Activated T-cell treated with anti-CD3 and anti-CD28 coated beads for 1 hour (primary cell): ENCODE measurements at places on chromosomes 7 and 10.

GRCh38 chr10:96310321-96310669, 6.1 kb downstream of the DNTT start:
- no peak for DNase-seq

DNA sequence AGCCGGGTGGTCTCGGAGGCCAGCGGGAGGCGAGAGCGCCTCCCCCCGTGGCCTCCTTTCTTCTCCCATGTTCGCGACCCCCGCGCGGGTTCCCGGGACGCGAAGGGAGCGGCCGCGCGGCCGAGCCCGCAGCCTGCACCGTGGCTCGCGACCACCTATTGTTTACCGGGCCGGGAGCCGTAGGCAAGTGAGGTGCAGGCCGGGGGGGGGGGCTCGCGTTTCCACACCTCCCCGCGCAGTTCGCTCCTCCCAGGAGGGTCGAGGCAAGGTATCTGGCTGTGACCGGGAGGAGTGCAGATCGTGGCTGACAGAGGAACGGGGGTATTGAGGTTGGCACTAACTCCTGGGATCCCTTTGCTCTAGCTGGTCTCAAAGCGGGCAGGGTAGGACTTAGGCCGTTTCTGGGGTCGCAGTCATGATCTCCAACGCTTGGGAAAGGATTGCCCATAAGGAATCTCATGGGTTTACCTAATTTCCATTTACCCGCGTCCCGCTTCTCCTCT, 734 bp downstream of the PTPN12 start:
- no peak for DNase-seq

DNA sequence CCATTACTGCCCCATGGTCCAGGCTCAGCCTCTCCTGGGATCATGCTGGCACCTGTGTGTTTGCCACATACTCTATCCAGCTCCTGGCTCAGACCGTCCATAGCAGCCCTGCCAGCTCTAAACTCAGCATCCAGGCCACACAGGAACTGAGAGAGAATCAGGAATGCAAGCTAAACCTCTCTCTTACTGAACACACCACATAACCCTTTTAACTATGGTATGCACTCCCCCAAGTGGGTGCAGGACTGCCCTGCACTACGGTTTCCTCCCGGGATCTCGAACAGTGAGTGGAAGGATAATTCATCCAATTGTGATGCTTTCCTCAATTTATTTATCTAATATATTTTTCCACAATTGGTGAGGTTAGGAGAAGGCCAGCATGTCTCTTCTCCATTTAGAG, 17.1 kb upstream of the ZNF800 start:
- DNase-seq: no peak

DNA sequence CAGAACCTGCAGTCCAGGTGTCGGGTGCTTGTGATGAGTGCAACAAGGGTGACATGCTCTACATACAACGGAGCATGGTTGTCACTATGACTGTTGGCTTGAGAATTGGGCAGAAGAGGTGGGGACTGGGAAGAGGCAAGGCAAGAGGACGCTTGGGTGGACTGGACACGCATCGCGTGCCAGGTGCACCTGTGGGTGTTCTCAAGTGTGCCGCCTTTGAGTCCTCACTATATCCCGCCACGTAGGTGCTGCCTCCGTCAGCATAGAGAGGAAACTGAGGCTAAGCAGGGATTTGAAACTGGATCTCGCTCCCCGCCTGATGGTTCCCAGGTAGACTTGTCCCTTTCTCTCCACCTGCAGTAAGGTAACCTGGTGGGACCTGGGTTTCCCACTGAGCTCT, 27.2 kb downstream of the CDH23 start:
- DNase-seq: no peak

DNA sequence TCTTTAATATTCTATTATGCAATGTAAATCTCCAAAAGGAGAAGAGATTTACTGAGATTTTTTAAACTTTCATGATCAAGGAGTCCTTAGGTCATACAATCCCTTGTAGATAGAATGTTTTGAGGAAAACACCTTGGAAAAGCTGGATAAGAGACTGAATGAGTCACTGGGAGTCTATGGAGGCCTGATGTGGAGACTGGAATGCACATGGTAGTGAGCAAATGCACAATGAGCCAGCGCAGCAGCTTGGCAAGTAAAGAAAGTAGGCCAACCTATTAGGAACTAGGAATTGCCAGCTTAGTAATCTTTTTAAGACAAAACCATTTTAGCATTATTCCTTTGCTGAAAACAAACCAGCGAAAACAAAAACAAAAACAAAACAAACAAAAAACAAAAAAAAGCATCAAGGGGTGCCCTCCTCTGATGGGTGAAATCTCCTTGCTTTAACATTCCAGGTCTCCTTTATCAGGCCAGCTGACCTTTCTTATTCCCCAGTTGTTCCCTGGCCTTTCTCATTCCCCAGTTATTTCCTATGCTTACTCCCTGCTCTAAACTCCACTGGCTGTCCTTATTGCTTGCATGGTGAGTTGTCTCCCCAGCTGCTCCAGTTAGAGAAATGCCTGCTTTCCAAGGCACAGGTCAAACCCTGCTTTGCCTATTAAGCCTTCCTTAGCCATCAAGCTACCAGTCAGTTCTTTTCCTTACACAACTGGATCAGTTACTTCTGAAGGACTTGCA, 135.8 kb downstream of the PLCE1 start:
- DNase-seq: no peak

GRCh38 chr7:35366167-35367155, 112.6 kb upstream of the TBX20 start:
- no peak for DNase-seq

GRCh38 chr10:131703941-131704340, 196.9 kb upstream of the PPP2R2D start:
- no peak for DNase-seq
